ENCODE measurements at places on chromosomes 1 and 21. TPM values are rescaled to one million over a fixed set of nuclear protein-coding genes. Genes with fewer than 3 reads are reported as not detected.

The TSNAX gene
- 41.4 TPM for total RNA-seq

The MXRA8 gene
- total RNA-seq = not detected

The SPRR2F gene
- not detected for total RNA-seq

The RBBP4 gene
- total RNA-seq = 192 TPM

The RHBDL2 gene
- total RNA-seq = not detected

The RIPPLY3 gene
- not detected for total RNA-seq

Data from B cell (primary cell).